Adrenal gland (tissue), 19 donors: ENCODE measurements at places on chromosomes 11 and 22.
A peak's percentile ranks its signal among the peaks of the same experiment; 100 is the strongest.

- H3K27ac ChIP-seq: no peak overlapping the region
- H3K4me3 ChIP-seq: no peak overlapping the region
Measured at GRCh38 chr11:44275961-44276550, 33.9 kb downstream of the ALX4 start.

DNA sequence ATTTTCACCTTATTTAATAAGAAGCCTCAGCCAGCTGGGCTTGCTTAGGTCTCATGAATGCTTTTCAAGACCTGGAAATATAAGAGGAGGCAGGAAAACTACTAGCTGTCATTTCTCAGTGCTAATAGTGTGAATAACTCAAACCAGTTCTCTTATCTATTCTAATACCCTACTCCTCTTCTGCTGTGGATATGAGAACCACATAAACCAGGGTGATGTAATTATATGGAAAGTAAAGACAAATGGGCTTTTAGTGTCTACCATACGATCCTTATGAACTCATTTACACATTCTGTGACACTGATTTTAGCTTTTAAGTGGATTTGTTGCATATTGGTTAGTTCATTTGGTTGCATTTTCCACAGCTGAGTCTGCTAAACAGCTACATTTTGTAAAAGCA is 8.6 kb downstream of the PDGFD start:
- no peaks in the 10 kb centered on the region for H3K36me3 ChIP-seq
- H3K4me1 ChIP-seq: peaks cover 17% of the 10 kb centered on the region
- no peak for DNase-seq
- H3K4me3 ChIP-seq: no peak overlapping the region
- no peak overlapping the region for H3K27ac ChIP-seq
- H3K27me3 ChIP-seq: no peaks in the 10 kb centered on the region

DNA sequence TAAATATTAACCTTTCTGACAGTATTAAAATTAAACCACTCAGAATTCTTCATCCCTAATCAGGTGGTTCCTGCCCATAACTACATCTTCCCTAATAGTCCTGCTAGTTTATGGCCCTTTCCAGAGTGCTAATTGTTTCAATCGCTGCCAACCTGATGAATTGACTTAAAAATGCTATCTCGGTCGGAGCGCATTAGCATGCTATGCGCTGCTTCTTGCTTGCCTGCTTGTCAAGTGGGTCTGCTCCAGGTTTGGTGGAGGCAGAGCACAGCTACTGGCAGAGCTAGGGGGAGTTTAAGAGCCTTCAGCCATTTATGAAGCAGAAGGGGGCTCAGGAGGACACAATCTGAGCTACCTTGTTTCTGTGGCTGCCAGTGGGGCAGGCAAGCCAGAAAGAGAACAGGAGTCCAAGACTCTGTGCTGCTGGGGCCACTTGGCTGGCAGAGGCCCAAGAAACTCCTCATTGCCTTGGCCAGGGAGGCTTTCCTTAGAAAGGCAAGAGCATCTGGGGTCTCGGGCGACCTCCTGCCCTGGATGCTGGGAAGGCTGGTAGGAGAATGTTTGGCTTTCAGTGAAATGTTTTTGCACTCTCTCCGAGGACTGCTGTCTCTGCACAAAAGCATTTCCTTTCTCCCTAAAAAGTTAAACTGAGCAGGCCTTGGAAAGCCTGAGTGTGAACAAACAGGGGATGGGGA is 62.1 kb upstream of the PHOX2A start:
- H3K4me1 ChIP-seq: no peaks in the 10 kb centered on the region
- DNase-seq: no peak
- H3K36me3 ChIP-seq: no peaks in the 10 kb centered on the region
- no peaks in the 10 kb centered on the region for H3K27me3 ChIP-seq

DNA sequence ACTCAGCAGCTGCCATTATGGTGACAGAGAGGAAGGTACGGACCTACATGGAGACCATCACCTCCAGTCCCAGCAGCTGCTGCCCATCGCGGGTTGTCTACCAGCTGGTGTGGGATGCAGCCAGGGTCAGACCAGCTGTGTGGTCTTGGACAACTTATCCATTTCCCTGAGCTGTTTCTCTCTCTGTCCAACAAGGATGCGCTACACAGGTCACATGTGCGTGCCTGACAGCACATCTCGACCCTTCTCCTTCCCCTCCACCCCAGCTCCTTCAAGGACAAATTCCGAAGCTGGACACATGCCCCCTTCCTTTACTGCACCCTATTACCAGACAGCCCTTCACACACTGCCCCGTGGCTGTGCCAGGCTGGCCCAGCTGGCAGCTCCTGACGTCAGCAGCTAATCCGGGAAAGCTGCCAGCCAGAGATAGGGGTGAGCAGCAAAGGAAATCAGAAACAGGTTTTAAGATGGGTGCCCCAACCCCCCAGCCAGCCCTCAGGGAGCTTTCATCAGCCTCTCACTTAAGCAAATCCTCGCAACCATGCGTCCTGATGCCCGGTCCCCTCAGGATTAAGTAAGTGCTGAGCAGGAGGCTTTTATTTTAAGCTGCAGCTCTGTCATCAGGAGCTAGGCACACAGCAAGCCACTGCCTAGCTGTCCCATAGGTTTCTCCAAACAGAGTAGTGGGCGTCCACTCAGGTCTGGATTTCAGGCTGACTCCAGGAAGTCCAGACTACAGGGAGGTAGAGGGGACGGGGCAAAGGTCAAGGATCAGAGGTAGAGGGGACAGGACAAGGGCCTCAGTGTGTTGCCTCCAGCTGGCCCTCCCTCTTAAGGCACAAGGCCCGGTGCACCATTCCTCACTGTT is 20.3 kb downstream of the TEF start:
- no peaks in the 10 kb centered on the region for H3K36me3 ChIP-seq
- H3K4me3 ChIP-seq: no peak overlapping the region
- DNase-seq: peak; percentile 91
- H3K27me3 ChIP-seq: no peaks in the 10 kb centered on the region

GRCh38 chr22:22745225-22746060 is 101.0 kb downstream of the GGTLC2 start:
- DNase-seq: peak; percentile 46
- H3K27me3 ChIP-seq: peaks cover 8% of the 10 kb centered on the region
- H3K36me3 ChIP-seq: no peaks in the 10 kb centered on the region

DNA sequence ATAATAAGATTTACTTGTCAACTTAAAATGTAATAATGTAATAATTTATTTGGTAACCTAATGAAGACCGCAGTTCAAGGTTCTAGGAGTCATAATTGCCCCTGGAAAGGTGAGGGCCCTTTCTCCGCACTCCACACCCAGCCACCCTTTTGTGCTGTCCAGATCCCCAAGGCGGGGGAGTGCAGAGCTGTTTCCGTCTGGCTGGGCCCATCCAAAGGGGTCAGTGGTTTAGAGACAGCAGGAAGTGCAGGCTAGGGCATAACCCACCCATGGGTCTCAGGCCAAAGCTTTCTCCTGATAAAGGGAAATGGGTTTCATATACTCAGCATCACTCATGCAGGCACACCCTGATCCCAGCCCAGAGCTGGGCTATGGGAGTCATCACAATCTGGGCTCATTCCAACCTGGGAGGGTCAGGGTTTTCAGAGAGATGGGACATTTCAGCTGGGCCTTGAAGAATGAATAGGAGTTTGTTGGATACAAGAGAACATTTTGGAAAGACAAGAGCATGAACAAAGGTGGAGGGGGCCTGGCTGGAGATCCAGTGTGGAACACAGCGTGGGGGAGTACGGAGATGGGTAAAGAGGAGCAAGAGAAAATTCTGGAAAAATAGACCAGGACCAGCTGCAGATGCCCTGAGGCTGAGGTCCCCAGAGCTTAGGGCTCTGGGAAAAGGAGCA is 432.2 kb downstream of the TBC1D22A start:
- DNase-seq: no peak
- no peaks in the 10 kb centered on the region for H3K36me3 ChIP-seq
- H3K4me1 ChIP-seq: no peaks in the 10 kb centered on the region
- H3K27me3 ChIP-seq: peaks cover 4% of the 10 kb centered on the region

- DNase-seq: no peak
- no peak overlapping the region for H3K27ac ChIP-seq
- no peaks in the 10 kb centered on the region for H3K27me3 ChIP-seq
- H3K4me1 ChIP-seq: peaks cover 13% of the 10 kb centered on the region
- H3K4me3 ChIP-seq: no peak overlapping the region
Measured at GRCh38 chr11:125083312-125084056, 20.4 kb downstream of the SLC37A2 start.

DNA sequence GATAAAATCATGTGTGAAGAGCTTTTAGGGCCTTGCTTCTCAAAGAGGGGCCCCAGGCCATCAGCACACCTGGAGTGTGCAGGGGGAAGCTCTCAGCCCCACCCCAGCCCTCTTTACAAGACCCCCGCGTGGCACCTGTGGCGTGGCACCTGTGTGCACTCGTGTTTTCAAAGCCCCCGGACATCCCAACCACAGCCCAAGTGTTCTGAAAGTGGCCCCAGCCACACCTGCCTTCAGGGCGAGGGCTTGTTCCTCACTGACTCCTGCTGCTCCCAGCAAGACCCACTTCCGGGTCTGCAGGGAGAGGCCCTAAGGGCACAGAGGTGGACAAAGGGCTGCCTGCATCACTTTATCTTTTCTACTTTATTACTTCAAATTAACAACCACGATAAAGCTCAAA is 17.5 kb upstream of the TMEM184B start:
- H3K27me3 ChIP-seq: no peaks in the 10 kb centered on the region
- no peaks in the 10 kb centered on the region for H3K36me3 ChIP-seq
- DNase-seq: no peak
- no peak overlapping the region for H3K27ac ChIP-seq

DNA sequence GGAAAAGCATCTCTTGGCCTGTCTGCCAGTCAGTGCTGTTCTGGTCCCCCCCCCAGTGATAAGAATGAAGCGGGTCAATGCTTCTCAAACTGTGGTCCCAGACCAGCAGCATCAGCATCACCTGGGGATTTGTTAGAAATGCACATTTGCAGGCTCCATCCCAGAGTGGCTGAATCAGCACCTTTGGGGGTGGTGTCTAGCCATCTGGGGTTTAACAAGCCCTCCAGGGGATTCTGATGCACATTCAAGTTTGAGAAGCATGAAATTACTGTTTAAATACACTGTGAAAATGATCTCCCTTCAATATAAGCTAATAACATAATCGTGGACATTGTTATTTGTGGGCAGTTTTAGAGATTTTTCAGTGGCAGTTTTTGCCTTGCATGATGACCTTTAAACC is 133.5 kb downstream of the MYO18B start:
- H3K4me3 ChIP-seq: no peak overlapping the region
- H3K27ac ChIP-seq: no peak overlapping the region
- H3K4me1 ChIP-seq: no peaks in the 10 kb centered on the region
- H3K27me3 ChIP-seq: no peaks in the 10 kb centered on the region
- DNase-seq: no peak

- no peak overlapping the region for H3K27ac ChIP-seq
- H3K36me3 ChIP-seq: peaks cover 40% of the 10 kb centered on the region
- DNase-seq: no peak
- no peaks in the 10 kb centered on the region for H3K27me3 ChIP-seq
Measured at GRCh38 chr11:45880772-45881570, 4.5 kb upstream of the MAPK8IP1 start.

- H3K27me3 ChIP-seq: no peaks in the 10 kb centered on the region
- peaks cover 42% of the 10 kb centered on the region for H3K36me3 ChIP-seq
Measured at GRCh38 chr22:19070397-19071169, 51.6 kb downstream of the DGCR2 start.

GRCh38 chr11:59875856-59876519 is 2.6 kb upstream of the OOSP3 start:
- no peak overlapping the region for H3K4me3 ChIP-seq
- no peaks in the 10 kb centered on the region for H3K4me1 ChIP-seq
- H3K36me3 ChIP-seq: no peaks in the 10 kb centered on the region
- H3K27ac ChIP-seq: no peak overlapping the region
- no peak for DNase-seq

DNA sequence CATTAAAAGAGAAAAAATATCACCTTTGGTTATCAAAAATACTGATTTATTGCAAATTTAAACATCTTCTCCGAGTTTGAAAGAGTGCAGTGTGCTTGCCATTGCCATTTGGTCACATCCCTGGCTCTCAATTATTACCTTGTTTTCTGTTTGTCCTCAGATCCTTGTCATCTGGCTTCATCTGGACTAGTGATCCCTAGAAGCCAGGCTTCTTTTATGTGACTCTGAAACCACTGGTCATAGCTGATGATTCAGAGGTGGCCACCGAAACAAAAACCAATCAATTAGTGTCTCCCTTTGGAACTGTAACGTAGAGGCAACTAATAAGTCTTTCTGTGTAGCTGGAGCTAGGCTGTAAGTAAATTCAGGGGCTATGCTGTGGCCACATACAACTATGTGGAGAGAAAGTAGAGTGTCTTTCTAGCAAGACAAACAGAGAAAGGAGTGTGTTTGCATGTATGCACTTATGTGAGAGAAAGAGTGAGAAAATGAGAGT is 237.9 kb downstream of the LUZP2 start:
- no peak overlapping the region for H3K27ac ChIP-seq
- H3K27me3 ChIP-seq: no peaks in the 10 kb centered on the region
- no peak overlapping the region for H3K4me3 ChIP-seq
- H3K36me3 ChIP-seq: no peaks in the 10 kb centered on the region

GRCh38 chr11:70519117-70519516 is 120.8 kb downstream of the CTTN start:
- H3K4me1 ChIP-seq: no peaks in the 10 kb centered on the region
- H3K4me3 ChIP-seq: no peak overlapping the region
- H3K27me3 ChIP-seq: no peaks in the 10 kb centered on the region
- no peak overlapping the region for H3K27ac ChIP-seq

DNA sequence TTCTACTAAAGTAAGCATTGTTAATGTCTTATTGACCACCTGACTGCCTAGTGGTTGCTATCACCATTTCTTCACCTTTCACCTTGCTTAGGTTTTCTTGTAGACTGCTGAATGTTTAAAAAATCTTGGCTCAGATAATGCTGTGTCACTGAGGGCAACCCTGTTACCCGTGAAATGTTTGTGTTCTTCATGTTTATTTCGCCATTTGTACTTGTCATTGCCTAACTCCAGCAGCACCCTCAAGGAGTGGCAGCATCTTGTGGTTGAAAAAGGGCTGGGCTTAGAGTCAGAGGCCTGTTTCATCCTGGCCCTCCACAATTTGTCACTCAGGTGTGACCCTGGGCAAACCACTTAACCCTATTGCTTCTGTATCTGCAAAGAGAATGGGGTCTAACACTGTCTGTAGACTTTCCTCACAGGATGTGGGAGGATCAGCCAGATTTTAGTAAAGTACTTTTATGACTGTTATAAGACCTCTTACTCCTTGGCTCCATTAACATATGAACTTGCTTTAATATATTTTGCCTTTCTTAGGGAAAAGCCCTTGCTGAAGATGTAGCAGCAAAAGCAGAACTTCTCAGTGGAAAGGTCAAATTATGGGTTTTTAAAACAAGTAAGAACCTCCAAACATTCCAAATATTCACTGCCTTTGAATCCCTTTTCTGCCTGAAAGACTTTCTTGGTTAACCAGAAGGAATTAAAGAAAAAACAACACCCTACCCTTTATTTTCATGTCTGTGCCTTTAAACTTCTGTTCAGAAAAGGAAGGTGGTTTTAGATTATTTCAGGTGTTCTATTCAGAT is 154.5 kb upstream of the C11orf87 start:
- H3K27ac ChIP-seq: no peak overlapping the region
- H3K27me3 ChIP-seq: no peaks in the 10 kb centered on the region
- H3K4me3 ChIP-seq: no peak overlapping the region
- no peaks in the 10 kb centered on the region for H3K4me1 ChIP-seq
- DNase-seq: no peak
